NCI-H460 (cell line): ENCODE measurements at places on chromosomes 4 and X. TPM values are rescaled to one million over a fixed set of nuclear protein-coding genes. Genes with fewer than 3 reads are reported as not detected.

The NDUFC1 gene
- total RNA-seq: 156 and 178 TPM in 2 replicates

The TAF7L gene
- total RNA-seq: not detected in 2 replicates

The SLC2A9 gene
- total RNA-seq: not detected in 2 replicates

The SGCB gene
- total RNA-seq: 12.1 and 12.4 TPM in 2 replicates

The PDE5A gene
- 0.17 and 0.59 TPM in 2 replicates for total RNA-seq

The GAGE12F gene
- not detected in 2 replicates for total RNA-seq

The DKK2 gene
- total RNA-seq: not detected in 2 replicates

The HSD17B13 gene
- total RNA-seq: 0.17 and 0.20 TPM in 2 replicates

The CENPI gene
- total RNA-seq: 26.5 and 26.9 TPM in 2 replicates

The TSPAN7 gene
- 73.1 and 77.5 TPM in 2 replicates for total RNA-seq

The HSFX1 gene
- 0.20 TPM in 1 of 2 replicates, not detected in the other for total RNA-seq

The UGT2A2 gene
- total RNA-seq: not detected in 2 replicates

The GUCY1A1 gene
- total RNA-seq: 0.55 and 0.92 TPM in 2 replicates

The CTSO gene
- 3.7 and 5.6 TPM in 2 replicates for total RNA-seq

The NPY2R gene
- total RNA-seq: not detected in 2 replicates

The SASH3 gene
- total RNA-seq: not detected in 2 replicates

The FHIP1A gene
- 0.10 and 0.12 TPM in 2 replicates for total RNA-seq

The AR gene
- 8.0 and 9.7 TPM in 2 replicates for total RNA-seq

The AMER1 gene
- 5.9 and 6.0 TPM in 2 replicates for total RNA-seq

The MAGEC2 gene
- not detected in 2 replicates for total RNA-seq

The IL21 gene
- not detected in 2 replicates for total RNA-seq

The SLC16A2 gene
- total RNA-seq: 0.82 and 1.2 TPM in 2 replicates

The HSPA4L gene
- total RNA-seq: 21.5 and 27.0 TPM in 2 replicates

The MAEA gene
- 29.9 and 32.7 TPM in 2 replicates for total RNA-seq

The DIPK2B gene
- total RNA-seq: not detected in 2 replicates

The TDO2 gene
- total RNA-seq: 11.4 and 17.6 TPM in 2 replicates

The GC gene
- total RNA-seq: not detected in 2 replicates

The GLRA3 gene
- total RNA-seq: 0.09 and 0.15 TPM in 2 replicates

The KLB gene
- total RNA-seq: not detected in 2 replicates

The MCUB gene
- 11.9 and 14.3 TPM in 2 replicates for total RNA-seq

The GPR50 gene
- not detected in 2 replicates for total RNA-seq

The SHISA3 gene
- total RNA-seq: 0.58 and 0.72 TPM in 2 replicates
